Skeletal muscle tissue (tissue), 5 donors: ENCODE measurements at places on chromosomes 4 and X. TPM values are rescaled to one million over a fixed set of nuclear protein-coding genes. Genes with fewer than 3 reads are reported as not detected.

The IL9R gene
- total RNA-seq, result not detected

The ARHGEF6 gene
- 25.6 TPM for total RNA-seq

The TMPRSS11F gene
- not detected for total RNA-seq

The LDB2 gene
- total RNA-seq, result 55.8 TPM

The TTC29 gene
- total RNA-seq, result 0.52 TPM

The F8A1 gene
- 2.6 TPM for total RNA-seq
